ENCODE measurements at places on chromosomes 5 and 9.
A peak's percentile ranks its signal among the peaks of the same experiment; 100 is the strongest.

- DNase-seq: no peak
Observed at GRCh38 chr5:71883742-71884103, 164.6 kb downstream of the CARTPT start.

DNA sequence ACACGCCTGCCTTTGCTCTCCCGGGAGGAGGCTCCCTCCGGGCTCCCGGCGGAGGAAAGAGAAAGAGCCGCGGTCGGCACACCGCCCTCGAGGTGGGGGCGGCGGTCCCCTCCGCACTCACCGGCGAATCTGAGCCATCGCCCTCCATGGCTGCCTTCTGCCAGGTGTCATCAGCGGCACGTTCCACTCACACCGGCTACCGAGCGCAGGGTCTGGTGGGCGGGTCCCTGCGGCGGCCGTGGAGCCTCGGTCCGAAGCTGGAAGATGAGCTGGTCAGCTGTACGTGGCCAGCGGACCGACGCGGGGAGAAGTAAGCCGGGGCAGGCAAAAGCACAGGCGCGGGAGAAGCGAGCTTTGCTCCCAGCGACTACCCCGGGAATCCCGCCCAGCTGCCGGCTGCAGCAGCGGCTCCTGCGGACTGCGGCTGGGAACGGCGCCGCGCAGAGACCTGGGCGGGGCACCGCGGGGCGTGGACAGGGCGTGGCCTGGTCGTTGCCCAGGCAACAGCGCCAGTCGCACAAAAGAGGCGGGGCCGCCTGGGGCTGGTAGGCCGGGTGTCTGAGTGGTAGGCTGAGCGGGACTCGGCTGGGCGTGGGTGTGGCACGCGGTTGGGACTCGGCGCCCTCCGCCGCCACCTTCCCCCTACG lies at the start of gene TRIM36:
TRIM36 (minus strand) TSS at position 422 of the 647 bp plus-strand sequence; CDS start at position 148, 274 bp downstream.
- DNase-seq: peak; percentile 80

DNA sequence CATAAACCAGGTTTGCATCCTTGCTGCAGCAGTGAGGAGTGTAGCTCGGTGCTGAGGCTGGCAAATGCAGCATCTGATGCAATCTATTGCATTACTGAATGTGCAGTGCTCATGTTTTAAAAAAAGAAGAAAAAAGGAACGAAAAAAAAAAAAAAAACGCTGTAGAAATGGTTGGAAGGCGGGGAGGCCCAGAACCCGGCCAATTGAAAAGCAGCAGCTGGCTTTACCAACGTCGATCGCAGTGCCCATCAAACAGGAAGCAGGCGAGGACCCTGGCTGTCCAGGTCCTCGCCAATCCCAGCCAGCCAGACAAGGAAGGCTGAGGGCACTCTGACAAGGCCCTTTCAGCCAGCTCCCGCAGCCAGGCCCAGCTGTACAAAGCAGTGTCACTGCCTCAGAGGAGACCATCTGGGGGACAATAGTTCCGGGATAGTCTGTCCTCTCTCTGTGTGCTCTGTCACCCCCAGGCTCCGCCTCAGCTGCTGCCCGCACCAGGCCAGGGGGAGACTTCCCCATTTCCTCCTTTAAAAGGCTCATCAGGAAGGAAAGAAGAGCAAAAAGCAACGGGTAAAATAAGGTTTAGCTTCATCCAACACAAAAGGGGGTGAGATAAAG lies 21.8 kb upstream of the CPEB4 start:
- DNase-seq: no peak

DNA sequence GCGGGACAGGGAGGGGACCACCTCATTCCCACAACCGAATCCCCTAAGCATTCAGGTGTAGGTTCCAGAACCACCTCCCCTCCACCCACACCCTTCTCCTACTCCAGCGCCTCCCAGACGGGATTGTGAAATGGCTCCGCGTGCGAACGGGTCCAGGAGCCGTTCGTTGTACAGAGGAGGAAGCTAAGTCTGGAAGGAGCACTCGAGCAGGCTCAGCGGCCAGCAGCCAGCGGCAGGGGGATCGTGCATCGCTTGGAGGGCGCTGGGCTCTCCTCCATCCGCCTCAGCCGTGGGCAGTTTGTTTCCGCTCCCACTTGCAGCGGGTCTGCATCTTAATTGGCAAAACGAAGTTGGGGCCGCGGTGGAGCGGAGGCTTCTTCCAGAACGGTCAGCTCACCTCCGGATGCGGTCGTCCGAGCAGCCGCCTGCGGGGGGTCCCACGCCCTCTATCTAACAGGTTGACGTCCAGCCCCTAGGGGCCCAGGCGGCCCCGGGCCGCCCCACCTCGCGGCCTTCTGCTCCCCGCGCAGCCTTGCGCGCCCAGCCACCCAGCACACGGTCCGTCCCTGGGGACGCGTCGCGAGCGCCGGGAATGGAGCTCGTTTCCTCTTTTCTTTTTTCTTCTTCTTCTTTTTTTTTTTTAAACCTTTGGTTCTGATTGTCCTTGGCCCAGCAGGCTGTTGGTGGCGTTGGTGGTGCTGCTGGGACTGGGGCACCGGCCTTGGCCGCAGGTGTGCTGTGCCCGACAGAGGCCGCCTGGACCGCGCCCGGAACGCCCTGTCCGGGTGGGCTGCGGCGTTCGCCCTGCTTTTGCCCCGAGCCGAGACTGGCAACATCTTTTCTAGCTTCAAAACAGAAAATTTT lies 3.9 kb upstream of the BARX1 start:
- DNase-seq: no peak

GRCh38 chr9:19188771-19189170 lies 41.7 kb upstream of the DENND4C start:
- no peak for DNase-seq

DNA sequence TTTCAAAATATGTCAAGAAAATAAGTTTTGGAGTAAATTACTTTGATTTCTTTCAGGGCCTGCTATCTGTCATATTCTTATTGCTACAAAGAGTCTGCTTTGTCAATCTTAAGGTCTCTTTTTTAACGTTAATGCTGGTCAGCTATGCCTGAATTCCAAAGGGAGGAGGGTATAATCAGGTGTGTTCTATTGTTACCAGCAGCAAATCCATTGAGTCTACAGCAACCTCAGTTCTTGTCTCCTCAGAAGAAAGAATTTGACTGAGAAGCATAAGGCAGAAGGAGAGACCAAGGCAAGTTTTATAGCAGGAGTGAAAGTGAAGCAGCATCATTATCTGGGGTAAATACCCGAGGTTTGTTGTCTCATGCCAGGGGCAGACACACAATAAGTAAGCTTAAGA lies 23.7 kb upstream of the MINAR2 start:
- no peak for DNase-seq
